ENCODE measurements at places on chromosomes 11 and 22. TPM values are rescaled to one million over a fixed set of nuclear protein-coding genes. Genes with fewer than 3 reads are reported as not detected.

Gene SLC17A6
- not detected for total RNA-seq

Gene NRGN
- total RNA-seq = 0.28 TPM

Gene LAYN
- total RNA-seq = 34.4 TPM

Gene TMEM25
- 23.2 TPM for total RNA-seq

Gene BUD13
- total RNA-seq = 9.5 TPM
